ENCODE measurements at places on chromosomes 13 and 19.

- DNase-seq: no peak
Measured at GRCh38 chr19:21430675-21431074, 33.7 kb downstream of the ZNF493 start.

DNA sequence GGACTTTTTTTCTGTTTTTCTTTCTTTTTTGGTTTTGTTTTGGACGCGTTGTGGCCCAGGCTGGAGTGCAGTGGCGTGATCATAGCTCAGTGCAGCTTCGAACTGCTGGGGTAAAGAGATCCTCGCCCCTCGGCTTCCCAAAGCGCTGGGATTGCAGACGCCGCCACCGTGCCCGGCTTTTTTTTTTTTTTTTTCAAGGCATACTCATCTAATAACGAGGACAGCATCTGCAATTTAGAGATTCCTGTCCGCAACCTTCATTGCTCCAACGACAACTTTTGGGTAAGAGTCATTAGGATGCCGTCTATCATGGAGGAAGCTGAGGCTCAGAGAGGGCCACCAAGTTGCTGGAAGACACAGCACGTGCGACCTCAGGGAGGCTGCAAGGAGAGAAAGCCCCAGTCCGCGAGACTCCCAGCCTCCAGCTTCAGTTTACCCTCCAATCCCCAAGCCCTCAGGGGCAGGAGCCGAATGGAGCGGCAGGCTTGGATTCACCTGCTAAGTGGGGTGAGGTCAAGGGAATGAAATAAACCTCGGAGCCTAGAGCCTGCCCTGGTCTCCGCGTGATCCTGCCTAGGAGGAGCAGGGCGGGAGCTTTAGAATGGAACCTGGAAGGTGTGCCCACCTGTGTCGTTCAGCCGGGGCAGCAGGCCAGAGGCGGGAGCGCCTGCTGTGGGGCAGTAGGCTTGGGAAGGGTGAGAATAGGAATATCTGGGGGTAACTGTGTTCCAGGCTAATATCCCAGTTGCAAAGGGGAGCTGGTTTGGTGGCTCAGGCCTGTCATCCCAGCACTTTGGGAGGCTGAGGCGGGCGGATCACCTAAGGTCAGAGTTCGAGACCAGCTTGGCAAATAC is 676 bp upstream of the POLRMT start:
- no peak for DNase-seq

- peak; percentile 12 for DNase-seq
Measured at GRCh38 chr13:108961542-108962125, 332.2 kb downstream of the MYO16 start.

DNA sequence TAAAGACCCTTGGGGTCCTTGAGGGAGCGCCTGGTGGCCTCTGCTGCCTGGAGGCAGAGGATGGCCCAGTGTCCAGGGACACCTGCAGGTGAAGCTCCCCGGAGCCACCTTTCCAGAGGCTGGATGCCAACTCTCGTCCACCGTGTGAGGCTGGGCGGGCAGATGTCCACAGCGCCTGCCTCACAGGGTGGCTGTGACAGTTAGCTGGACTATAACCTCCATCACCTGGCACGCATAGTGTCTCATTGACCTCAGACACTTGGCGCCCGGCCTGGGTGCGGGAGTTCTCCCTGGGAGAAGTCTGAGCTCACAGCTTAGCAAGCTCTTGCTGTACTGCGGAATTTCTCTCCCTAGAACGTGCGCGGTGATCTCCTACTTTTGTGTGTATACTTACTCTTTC is 9.8 kb downstream of the BICRA start:
- DNase-seq: no peak

GRCh38 chr19:35211545-35212230 is 16.9 kb downstream of the FAM187B start:
- no peak for DNase-seq

DNA sequence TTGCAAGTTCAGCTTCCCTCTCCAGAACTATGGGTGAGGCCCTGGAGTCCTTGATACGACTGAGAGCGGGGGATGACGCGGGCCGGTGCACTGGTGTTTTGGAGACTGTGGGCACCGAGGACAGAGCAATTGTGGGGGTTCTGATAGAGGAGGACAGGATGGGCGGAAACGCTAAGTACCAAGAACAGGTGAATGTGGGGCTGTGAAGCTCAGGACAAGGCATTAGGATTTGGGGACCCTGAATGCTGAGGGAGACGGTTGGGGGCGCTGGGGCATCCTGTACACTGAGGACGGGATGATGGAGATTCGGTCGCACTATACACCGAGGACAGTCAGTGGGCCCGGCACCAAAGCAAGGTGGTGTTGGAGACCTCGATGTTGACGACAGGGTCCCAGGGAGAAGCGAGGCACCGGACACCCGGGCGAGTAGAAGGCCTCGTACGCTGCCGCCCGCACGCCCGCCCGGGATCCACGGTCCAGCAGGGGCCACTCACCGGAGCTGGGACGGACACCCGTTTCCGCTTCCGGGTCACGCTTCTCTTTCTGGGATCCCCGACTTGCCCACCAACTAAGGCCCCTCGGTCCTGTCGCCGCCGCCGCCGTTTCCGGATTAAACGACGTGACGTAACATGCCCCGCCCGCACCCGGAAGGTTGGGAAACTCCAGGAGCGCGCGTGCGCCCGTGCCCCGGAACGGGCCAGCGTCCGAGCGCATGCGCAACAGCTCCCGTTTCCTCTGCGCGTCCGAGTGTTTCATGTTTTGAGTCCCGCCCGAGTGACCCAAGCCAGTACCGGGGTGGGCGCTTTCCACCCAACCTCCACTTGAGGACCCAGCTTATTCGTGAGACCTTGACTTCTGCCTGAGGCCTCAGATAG is at the start of gene CHMP2A:
TSS of gene CHMP2A (minus strand) at position 612 of the 875 bp plus-strand sequence. CDS start 893 bp downstream, outside the sequence.
- peak; percentile 95 for DNase-seq

DNA sequence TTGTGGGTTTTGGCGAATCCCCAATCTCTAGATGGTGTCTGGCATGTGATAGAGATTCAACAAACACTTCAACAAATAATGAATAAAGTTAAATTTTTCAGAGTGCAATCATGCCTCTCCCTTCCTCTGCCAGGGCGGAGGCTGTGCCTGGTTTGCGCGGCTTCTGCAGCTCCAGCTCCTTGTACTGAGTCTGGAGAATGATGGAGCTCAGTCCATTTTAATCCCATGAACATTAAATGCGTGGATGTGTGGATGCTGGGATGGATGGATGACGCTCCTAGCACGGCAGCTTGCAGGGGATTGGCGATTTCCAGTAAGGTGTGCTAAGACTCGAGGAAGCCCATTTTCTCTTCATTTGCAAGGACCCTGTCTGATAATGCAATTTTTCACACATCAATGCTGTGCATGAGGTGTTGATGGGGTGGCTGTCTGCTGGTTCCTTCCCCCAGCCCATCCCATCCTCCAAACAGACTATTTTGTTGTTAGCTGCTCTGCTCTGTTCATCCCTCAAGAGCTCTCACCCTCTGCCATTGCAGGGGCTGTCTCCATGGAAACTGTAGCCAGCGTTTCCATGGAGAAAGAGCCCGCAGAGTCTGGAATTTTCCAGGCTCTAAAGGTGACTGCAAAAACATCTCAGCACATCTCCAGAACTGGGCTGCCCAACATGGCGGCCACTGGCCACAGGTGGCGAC is 92.6 kb upstream of the PEG3 start:
- no peak for DNase-seq

DNA sequence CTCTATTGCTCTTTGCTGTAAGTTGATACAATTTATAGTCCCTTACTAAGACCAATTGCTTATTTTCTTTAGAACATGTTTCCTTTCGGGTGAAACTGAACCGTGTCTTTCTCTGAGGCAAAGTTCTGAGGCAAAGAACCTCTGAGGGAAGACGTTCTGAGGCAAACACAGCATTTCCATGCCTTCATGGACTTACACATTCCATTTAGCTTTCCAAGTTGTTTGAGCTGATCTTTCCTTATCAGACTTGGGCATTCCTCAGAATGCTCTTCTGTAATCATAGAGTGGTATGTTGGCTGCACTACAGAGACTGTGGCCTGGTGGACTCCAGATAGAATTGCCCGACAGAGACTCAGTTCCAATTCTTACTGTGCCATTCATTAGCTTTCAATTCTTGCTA is 579.1 kb downstream of the KCTD12 start:
- DNase-seq: no peak

DNA sequence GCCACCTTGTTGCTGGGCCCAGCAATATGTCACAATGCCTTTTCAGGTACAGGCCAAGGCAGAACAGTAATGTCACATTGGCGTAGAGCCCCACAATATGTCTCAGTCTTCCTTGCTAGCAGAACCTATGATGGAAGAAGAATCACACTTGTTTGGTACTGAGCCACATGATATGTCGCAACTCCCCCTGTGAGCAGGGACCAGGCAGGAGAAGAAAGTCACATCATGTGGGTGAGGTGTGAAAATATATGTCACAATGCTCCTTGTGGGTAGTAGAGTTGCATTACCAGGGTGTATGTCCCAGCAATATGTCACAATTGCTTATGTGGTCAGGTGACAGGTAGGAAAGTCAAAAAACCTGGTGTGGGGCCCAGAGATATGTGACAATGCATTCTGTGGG is 7.1 kb upstream of the ZNF91 start:
- no peak for DNase-seq

DNA sequence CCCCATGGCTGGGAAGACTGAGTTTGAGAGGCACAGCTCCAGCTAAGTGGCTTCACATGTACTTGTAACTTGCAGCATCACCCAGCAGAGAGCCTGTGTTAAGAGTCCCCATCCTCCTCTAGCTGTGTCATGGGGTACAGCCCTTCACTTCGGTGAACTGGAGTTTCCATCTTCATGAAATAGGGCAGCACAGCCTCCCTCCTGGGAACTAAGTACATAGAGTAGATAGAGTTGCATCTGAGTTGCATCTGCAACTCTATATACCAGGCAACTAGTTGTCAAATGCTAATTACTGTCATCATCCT is 1.2 kb downstream of the PRDX2 start:
- no peak for DNase-seq

GRCh38 chr13:23644527-23645138 is 74.4 kb downstream of the TNFRSF19 start:
- no peak for DNase-seq

DNA sequence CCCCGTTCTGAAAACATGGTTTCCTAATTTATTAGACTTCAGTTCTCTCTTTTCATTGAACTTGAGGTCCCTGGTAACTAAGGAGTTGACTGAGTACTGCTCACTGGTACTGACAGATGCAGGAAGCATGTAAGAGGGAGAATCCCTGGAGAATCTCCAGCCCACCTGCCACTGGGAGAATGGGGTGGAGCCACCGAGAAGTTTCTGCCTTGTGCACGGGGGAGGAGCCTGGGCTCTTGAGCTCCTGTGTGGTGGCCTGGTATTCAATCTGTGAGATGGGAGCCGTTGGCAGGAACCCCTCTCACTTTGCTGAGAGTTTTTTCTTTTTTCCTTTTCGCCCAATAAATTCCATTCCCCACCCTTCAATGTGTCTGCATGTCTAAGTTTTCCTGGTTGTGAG is 13.2 kb upstream of the AKAP11 start:
- DNase-seq: no peak

GRCh38 chr13:108830916-108831315 is 201.5 kb downstream of the MYO16 start:
- no peak for DNase-seq

- no peak for DNase-seq
Measured at GRCh38 chr13:98098516-98098915, 44.4 kb upstream of the FARP1 start.

GRCh38 chr13:49110913-49111170 is 109.3 kb upstream of the MLNR start:
- no peak for DNase-seq

GRCh38 chr13:42361701-42362100 is 89.7 kb downstream of the AKAP11 start:
- no peak for DNase-seq

GRCh38 chr13:97946951-97947588 is 6.4 kb upstream of the IPO5 start:
- DNase-seq: no peak

DNA sequence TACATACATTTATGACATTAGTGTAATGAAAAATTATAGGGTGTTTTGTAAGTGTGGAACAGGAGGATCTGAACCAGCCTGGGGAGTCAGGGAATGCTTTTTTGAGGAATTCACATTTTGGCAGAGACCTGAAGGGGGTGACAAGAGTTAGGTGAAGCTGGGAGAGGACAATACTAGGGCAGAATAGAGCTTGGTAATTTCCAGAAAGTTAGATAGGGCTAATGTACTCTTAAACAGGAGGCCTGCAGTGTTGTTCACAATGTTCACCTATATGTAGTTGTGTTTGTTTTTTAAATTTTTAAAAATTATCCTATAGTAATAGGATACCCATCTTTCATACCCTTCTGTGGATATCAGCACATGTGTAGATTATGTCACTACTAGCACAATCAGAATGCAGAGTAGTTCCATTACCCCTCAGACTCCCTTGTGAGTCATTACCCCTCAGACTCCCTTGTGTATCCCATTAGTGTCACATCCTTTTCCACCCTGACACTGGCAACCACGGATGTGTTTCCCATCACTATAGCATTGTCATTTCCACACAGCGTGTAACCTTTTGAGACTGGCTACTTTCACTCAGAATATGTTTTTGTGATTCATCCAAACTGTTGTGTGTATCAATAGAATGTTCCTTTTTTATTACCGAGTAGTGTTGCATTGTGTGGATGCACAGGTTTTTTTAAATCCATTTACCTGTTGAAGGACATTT is 43.1 kb downstream of the PCCA start:
- no peak for DNase-seq

GRCh38 chr13:21932578-21932977 is 261.7 kb downstream of the FGF9 start:
- DNase-seq: no peak

DNA sequence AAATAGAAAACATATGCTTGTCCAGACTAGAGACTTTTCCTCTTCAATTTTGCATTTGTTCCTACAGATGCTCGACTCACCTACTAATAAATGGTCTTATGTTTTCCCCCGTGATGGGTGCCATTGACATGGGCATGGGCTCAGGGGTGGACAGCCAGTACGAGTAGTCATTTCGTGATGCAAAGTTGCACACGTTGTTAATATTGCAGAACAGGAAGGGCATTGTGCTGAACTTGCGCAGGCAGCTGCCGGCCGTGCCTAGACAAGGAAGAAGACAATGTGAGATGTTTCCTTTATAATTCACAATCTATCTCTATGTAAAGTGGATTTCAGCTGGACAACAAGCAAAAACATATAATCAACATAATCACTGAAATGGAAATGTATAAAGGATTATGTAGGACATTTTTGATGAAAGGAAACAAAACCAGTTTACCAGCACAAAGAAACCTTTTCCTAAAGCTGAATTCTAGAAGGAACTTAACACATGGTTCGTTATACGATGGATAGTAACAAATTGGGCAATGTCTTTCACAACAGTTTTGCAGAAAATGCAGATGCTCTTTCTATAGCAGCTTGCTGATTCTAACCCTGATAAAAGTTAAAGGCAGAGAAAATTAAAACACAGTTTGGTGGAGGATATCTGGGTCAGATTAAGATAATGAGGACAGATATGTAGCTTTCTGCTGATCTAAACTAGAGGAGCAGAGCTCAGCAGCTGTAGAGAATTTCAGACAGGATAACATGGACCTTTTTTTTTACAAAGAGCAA is 145.7 kb downstream of the COL4A1 start:
- no peak for DNase-seq

GRCh38 chr13:24407844-24408243 is 98.5 kb downstream of the C1QTNF9 start:
- DNase-seq: no peak

- DNase-seq: no peak
Measured at GRCh38 chr13:95137096-95137495, 164.2 kb downstream of the ABCC4 start.

GRCh38 chr19:18433735-18434398 is 4.1 kb downstream of the ISYNA1 start:
- no peak for DNase-seq

GRCh38 chr19:38445362-38445761 is 11.9 kb downstream of the RYR1 start:
- DNase-seq: no peak
